ENCODE measurements at places on chromosomes 4 and X.

DNA sequence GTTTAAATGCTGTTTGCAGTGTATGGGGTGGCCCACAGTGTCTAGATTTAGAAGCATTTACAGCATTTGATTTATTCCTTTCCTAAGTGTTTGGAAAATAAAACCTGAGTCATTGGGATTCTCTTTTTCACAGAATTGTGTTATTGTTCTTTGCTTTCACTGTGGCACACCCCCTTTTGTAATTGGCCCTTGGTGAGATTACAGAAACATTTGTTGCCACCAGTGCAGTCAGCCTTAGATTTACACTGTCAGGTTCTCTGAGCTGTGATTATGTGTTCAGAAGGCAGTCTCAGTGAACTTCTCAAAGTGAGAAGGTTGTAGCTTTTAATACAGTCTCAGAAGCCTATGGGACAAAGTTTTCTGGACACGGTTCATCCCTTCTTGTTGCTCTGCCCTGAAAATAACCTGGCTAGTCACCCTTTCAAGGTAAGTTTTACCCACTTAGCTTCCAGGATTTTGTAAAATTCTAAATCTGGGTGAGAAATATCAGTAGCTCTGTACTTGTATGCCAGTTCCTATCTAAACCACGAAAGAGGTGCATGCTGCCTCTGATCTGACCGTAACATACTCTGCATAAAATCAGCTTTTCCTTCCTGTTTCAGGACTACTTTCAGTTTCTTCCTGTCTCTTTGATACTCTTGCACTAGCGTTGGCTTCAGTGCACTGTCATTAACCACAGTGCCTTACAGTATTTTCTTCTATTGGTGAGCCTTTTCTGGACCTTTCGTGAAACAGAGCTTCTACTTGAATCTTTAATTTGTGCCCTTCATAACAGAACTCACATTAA, 12.6 kb downstream of the RUFY3 start:
- peak; percentile 61 for DNase-seq

DNA sequence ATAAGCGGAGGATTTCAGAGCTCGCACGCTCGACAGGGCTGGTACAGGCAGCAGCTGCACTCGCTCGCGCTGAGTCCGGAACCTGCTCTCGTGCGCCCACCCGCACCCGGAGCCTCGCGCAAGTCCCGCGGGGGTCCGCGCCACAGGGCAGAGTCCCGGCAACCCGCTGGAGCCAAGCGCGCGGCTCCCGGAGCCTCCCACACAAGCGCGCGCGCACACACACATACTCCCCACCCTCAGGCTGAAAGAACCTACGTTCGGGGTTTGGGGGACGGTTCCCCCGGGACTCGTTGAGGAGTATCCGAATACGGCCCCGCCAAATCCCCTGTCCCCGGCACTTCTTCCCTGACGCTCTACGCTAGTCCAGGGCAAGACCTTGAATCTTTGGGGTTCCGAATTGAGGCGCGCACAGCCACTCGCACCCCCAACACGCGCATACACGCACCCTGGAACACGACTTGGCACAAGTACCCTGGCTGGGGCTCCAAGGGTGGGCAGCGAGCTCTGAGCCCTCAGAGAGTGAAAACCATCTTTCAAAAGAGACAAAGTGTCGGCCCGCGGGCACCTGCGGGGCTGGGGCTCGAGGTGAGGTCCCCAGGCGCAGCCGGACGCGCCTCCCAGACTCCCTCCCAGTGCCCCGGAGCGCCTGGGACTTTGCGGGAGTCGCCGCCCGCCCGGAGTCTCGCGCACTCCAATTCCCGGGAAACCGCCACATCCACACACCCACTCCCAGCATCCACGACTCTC, 952 bp downstream of the ANOS1 start:
- DNase-seq = peak; percentile 6

- peak; percentile 6 for DNase-seq
Measured at GRCh38 chr4:123599061-123599919, 202.7 kb downstream of the SPRY1 start.

- DNase-seq = no peak
Measured at GRCh38 chr4:139734201-139734874, 68.7 kb downstream of the MGST2 start.

DNA sequence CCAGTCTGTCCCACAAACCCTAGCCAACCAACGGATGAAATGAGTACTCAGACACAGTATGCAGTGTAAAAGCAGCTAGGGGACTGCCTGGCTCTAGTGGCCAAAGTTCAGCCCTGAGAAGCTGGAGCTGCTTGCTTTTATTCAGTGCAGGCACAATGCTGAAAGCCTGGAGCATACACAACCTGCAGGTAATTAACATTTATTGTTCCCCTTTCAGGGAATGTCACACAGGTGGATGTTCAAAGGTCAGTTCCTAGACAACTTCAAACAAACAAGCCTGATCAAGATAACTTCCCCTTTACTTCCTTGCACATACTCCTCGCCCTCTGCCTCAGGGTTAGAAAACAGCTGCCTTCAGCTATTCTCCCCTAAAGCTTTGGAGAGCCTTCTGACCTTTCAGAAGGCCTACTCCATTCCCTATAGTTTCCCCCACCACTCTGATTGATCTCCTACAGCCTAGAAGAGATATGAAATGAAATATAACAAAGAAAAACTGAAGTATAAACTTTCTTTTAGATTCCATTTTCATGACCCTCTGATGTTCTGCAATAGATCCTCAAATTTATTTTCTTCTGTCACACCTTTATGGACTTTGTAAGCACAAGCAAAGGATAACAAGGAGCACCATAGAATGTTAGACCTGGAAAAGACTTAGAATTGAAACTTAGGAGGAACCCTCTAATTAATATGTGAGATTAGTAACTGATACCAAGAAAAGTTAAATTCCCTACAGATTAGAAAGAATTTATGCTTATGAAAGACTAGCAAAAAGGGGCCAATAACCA, 6.8 kb upstream of the DCAF8L1 start:
- no peak for DNase-seq

DNA sequence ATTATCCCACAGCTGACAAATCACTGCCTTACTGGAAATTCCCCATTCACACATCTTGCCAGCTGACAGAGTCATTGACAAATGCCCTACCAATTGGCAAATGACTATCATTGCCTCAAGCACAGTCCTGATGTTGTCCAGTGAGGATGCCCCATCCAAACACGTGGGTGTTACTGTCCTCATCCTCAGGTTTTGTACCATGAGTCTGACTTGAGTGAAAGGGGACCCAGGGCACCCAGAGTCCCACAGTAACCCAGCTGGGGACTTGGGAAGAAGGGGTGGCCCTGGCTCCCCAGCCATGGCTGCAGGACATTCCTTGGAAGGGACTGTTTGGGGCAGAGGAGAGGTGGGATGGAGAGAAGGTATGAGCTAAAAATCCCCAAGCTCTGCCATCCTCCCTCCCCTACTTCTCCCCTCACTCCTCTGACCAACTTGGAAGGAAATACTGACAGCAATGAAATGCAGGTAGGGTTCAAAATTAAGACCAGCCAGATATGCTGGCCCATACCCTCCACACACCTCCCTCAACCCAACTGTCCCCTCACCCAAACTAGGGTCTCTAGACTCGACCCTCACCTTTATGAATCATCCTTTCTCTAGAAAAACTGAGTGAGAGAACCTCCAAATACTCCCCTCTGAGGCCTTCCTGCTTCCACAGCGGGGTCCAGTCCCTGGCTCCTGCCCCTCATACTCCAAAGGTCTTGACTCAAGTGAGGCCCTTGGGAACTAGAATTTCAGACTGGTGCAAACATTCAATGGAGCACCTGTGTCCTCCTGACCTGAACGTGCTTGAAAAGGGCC, 5.1 kb downstream of the TIMP1 start:
- DNase-seq = peak; percentile 59

GRCh38 chr4:113144091-113144490, 94.6 kb downstream of the ANK2 start:
- DNase-seq = no peak

DNA sequence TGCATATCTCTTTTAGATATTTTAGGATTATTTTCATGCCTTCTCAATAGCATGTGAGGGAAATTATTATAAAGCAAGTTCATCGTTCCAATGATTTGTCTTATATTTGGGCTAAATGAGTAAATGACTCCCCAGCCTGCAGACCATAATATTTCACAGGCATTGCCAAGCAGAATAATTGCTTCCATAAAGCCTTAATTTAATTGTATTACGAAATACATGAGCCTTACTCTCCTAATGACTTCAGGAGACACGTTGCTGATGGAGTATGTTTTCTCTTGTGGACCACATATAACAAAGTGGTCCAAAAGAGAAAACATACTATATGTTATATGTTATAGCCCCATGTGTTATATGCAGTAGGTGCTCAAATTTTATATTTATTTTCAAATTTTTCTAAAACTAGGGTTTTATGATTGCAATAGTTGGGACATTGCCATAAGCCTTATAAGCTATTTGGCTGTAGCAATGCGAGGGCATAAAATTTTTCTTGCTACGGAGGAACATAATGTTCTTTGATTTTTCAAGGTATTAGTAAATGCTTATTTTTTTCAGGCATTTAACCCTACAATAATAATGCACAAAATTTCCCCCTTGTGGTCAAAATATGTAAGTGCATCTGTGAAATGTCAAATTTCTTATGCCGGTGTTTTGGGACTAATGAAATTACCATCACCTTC, 26.2 kb upstream of the TMPRSS11D start:
- peak; percentile 31 for DNase-seq

GRCh38 chr4:57544811-57545654, 434.8 kb upstream of the IGFBP7 start:
- DNase-seq = no peak

- peak; percentile 61 for DNase-seq
Measured at GRCh38 chr4:159764343-159764952, 661.6 kb downstream of the RAPGEF2 start.

DNA sequence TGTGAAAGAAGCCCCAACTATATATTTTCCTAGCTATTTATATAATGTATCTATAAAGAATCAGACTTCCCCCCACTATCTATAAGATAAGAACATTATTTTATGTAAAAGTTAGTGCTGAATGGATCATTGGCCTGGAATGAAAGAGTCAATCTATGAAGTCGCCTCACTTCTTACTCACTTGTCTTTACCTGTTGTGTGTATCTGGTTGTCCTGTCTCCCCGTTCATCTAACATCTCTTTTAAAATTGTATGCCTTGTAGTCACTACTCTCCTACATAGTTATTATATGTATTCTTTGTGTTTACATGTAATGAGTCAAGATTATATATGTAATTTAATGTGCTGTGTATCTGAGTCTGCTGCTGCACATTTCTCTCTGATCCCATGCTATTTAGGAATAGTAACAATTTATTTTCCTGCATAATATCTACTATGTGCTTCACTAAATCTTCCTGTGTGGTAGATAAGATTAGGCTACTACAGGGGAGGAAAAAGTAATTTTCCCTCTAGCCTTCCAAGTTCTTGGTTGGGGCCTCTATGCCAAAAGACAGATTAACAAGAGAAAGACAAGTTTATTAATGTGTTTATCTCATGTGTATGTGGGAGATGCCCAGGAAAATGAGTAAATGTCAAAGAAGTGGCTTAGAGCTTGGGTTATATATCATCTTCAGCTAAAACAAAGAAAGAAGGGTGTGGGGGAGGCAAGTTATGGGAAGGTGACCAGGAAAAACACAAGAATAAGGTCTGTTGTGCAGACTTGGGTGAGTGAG, 77.6 kb upstream of the FRMPD4 start:
- no peak for DNase-seq

- no peak for DNase-seq
Measured at GRCh38 chr4:66516940-66517339, 846.7 kb upstream of the EPHA5 start.

DNA sequence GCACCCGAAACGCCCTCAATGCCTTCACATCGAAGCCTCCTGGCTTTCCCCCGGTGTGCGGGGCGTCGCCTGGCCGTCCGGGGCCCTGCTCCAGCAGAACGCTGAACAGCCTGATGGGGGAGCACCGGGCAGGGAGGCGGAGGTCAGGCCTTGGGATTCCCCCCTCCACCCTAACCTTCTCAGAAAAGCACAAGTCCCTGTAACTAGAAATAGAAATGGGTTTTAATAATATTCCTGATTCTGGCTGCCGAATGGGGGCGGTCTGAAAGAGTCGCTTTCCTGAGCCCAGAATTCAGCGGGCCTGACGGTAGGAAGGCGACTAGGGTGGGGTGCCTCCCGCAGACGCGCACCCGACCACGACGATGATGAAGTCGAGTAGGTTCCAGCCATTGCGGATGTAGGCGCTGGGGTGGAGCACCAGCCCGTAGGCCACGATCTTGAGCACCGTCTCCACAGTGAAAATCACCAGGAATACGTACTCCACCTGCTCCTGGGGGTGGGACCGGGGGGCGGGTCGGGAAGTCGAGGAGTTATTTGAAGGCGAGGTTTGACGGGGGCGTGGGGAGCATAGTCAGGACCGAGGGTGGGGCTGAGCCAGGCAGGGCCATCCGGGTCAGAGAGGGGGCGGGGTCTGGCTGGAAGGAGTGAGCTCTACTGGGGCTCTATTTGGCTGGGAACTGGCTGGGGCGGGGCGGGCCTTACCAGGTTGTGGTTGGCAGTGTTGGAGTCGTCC, 2.5 kb downstream of the CACNA1F start:
- peak; percentile 22 for DNase-seq

DNA sequence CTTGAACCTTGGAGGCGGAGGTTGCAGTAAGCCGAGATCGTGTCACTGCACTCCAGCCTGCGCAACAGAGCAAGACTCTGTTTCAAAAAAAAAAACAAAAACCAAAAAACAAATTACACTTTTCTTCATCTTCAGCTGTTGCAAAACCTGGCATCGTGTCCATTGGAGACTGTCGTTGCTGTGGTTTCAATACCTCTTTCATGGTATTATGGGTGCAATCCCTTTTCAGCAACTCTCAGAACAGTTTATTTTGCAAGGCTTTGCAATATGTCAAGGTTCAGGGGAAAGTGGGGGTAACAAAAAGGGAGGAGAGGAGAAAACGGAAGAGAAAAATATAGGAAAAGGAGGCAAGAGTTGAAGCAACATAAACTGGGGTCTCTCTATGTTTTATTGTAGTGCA, 40.8 kb downstream of the ARSD start:
- DNase-seq = no peak

DNA sequence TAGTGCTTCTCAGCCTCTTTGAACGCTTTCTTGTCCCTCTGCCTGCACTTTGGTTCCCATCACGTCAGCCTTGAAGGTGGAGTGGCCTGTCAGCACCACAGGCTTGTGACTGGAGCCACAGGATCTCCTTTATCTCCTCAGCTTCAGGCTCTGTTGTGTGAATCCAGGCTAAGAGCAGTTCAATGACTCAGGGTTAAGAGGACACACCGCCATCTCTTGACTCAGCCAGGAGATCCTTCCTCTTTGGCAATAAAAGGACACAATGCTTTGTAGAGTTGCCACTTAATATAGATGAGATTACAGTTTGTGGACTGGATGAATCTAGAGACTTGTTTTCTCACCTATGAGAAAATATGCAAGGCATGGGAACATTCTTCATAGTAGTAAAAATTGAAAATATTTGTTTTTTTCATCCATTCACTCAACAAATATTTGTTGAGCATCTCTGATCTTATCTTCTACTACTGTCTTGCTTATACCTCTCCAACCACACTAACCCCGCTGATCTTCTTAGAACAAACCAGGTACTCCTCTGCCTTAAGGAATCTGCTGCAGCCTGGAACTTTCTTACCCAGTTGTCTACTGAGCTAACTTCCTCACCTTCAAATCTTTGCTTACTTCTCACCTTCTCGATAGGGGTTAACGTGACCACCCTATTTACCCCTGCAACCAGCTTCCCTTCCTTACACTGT, 62.3 kb downstream of the UCHL1 start:
- peak; percentile 49 for DNase-seq
